Anterior cingulate cortex (tissue), 58 donors: ENCODE measurements at places on chromosomes 6 and 20.

DNA sequence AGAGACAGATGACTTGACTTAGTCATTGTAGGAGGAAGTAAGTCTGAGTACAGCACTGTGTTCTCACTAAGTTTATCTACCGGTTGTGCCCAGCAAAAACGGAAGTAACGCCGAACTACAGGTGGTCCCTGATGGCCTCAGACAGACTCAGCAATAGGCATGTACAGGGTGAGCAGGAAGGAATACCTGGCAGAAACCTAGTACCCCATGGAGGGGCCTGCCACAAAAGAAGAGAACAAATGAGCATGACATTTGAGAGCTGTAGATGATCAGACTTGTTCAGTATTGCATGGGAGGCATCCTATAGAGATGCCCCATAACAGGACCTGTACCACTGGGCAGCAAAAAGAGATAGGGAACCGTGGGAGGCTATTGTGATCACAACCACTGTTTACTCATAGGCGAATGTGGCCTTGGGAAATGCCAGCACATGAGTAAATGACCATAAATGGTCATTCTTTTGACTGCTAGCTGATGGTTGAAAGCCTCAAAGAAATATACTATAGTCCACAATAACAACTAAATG lies 106.4 kb upstream of the TAB2 start:
- DNase-seq = no peak

GRCh38 chr6:157091856-157092460 lies 231.4 kb downstream of the TMEM242 start:
- DNase-seq = no peak

- no peak for DNase-seq
These were observed 29.2 kb upstream of the HTR1B start for GRCh38 chr6:77492530-77492929.

- no peak for DNase-seq
These were observed 61.6 kb upstream of the CEP85L start for GRCh38 chr6:118712969-118713368.

- DNase-seq = no peak
These were observed 44.4 kb downstream of the DCDC2 start for GRCh38 chr6:24313251-24314141.

GRCh38 chr20:3995067-3995748 lies 20.1 kb downstream of the RNF24 start:
- no peak for DNase-seq

- no peak for DNase-seq
These were observed 13.2 kb downstream of the MAP3K7 start for GRCh38 chr6:90573624-90574023.

DNA sequence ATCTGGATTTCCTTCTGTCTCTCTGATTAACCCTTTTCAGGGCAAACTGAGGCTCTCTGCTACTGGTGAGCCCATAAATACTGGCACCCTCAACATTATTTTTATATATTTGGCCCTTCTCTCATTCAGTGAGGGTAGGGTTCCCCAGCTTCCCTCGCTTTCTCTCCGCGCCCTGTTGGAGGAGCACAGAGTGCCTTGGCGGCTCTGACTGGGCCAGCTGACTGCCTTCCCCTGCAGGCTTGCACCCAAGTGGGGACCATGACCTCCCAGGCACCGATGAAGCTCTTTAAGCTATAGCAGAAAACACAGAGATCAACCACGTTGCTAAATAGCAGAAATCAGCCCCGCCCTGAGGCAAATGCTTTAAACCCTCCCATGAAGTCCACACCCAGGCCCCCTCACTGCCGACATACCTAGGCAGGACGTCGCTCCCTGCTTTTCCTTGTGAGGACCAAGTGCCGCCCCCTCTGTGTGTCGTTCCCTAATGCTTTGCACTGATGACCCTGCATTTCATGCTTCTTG lies 105.0 kb downstream of the HUS1B start:
- DNase-seq = no peak

DNA sequence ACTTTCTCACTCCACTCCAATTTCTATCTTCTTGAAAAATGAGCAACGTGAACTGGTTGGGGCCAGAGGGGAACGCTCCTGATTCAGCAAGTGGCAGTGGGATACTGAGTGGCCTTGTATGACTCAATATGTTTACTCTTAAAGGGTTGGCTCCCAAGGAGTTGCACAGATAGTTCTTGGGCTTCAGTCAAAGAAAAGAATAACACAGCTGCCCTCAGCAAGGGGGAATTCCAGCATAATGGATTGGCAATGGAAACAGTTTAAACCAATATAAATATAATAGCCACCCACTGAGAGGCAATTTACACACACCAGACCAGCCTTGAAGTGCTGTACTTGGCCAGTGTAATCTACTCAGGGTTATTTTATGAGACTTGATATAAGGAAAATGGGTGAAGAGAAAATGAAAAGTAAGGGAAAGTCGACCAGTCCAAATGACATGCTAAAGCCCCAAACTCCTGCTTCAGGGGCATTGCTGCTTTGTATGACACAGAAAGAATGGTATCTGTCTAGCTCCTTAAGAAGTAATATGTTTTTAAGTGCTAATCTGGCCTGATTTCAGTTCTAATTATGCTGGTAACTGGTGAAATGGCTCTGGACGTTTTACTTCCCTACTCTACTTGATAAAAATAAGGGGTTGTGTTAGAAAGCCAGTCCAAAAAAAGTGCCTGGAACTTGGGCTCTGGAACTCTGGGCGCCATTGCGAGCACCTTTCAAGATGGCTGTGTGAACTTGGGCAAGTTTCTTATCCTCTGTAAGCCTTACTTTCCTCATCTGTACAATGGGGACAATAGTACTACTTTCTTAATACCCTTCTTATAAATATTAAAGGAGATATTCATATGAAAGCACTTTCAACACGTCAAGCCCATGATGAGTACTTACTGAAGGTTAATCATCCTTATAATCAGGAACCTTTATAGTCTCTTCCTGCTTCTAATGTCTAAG lies 712.9 kb upstream of the MAP3K7 start:
- no peak for DNase-seq

- DNase-seq = peak; percentile 38
These were observed 30.3 kb upstream of the AFDN start for GRCh38 chr6:167796192-167796981.

DNA sequence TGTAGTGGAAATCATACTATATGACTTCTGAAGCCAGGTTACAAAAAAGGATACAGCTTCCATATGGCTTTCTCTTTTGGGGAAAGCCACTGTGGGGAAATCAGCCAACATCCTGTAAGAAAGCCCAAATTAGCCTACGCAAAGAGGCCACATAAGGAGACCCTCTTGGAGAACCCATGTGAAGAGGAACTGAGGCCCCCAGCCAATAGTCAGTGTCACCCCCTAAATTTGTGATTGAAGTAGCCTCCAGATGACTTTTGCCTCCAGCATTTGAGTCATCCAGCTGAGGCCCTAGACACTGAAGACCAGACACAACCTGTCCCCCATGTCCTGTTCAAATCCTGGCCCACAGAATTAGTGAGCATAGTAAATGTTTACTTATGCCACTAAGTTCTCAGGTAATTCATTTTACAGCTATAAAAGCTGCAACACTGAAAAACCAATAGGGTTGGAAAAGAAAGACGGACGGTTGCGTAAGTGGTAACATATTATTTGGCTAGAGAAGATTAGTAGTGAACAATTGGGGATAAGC lies 60.4 kb downstream of the HMGCLL1 start:
- no peak for DNase-seq

DNA sequence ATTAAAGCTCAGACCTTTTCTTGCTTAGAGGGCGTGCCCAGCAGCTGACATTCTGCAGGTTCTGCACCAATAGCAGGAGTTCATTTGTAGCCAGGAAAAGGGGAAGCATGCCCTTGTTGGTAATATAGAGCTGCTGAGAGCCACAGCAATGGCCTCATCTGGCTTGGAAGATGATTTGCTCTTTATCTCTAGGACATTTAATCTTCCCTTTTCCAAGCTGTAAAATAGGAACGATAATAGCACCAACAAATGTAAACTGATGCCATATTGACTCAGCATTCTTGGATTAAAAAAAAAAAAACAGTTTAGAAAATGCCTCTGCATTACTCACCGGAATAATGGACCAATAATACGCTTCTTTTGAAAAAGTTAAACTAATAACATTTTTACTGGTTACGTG lies 93.4 kb upstream of the SLC2A12 start:
- no peak for DNase-seq

DNA sequence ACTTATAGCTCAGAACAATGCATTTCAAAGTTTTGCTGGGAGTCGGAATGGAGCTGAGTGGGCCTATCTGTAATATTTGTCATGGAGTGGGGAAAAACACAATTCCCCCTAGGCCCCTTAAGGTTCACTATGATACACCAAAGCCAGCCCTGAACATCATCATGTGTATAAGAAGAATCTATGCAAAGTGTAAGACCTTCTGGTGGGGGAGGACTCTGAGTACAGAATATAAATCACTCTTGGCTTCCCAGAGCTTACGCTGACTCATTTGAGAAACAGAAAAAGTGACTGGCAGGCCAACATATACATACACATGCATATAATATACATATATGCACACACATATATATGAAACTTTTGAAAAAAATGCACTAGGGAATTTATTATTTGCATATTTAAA lies 54.1 kb upstream of the UBR2 start:
- DNase-seq = no peak

DNA sequence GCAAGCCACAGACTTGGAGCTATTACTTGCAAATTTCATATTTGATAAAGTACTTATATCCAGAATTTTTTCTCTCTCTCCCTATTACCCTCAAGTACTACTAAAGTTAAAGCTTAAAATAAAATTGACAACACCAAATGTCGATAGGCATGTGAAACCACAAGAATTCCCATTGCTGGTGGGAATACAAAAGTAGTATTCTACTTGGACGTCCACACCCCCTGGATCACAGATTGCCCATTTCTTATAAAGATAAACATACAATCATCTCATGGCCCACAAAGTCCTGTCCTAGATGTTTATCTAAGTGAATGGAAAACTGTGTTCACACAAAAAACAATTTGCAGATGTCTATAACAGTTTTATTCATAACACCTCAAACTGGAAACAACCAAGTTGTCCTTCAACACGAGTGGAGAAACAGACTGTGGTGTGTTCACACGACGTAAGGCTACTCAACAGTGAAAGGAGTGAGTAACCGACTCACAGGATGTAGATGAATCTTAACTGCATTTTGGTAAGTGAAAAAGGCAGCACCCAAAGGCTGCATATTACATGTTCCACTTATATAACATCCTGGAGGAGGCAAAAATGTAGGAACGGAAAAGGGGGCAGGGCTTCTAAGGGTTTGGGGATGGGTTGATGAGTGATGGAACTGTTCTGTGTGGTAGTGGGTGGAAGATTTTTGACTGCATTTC lies 297.4 kb downstream of the THBS2 start:
- DNase-seq = no peak

GRCh38 chr6:106145144-106145543 lies 59.0 kb downstream of the PRDM1 start:
- DNase-seq = no peak

- DNase-seq = no peak
These were observed at the start of gene TGM2 for GRCh38 chr20:38165089-38165965. Gene TGM2 (minus strand): TSS chr20:38165270. CDS start chr20:38165198, 72 bp downstream.

GRCh38 chr6:42378125-42378524 lies 73.6 kb downstream of the TRERF1 start:
- no peak for DNase-seq

DNA sequence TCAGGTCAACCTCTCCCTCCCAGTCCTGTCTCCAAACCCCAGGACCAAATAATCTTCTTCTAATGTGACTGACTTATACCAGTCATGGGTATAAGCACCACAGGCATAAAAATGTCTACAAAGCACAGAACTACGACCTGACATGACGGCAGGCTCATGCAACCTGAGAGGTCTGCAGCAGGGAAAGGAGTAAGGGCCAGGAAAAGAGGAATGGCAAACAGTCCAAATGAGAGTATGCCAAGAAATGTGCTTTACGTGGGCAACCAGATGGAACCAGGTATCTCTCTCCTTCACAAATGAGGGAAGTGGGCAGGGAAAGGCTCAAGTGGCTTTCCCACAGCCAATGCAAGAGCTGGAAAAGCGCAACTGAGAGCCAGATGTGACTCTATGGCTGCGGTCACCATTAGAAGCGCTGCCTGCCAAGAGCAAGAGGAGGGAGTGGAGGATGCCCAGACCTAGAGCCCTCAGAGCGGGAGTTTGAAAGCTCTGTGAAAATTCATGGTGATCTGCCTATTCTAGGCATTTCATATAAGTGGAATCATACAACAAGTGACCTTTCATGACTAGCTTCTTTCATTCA lies 6.0 kb downstream of the APMAP start:
- DNase-seq = no peak

DNA sequence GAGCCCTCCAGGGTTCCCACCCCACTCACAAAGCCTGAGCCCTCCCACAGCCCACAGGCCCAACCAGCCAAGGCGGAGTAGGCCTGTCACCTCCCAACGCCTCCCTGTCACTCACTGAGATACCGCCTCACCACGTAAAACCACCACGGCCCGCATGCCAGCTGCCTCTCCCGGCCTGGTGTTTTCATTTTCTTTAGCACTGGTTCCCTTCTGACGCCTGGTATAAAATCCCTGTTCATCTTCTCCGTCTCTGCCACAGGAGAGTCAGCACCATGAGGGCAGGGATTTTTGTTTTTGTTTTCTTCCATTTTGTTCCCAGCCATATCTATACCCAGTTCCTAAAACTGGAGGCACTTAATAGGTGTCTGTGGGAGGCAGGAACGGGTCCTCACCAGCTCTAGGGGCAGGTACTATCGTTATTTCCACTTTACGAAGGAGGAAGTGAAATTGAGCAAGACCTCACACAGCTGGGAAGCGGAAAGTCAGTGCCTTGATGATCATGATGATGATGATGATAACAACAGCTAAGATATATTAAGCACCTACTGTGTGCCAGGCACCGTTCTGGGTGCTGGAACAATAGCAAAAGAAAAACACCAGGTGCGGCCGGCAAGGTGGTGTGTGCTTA lies 58.6 kb downstream of the SNAI1 start:
- DNase-seq = no peak

DNA sequence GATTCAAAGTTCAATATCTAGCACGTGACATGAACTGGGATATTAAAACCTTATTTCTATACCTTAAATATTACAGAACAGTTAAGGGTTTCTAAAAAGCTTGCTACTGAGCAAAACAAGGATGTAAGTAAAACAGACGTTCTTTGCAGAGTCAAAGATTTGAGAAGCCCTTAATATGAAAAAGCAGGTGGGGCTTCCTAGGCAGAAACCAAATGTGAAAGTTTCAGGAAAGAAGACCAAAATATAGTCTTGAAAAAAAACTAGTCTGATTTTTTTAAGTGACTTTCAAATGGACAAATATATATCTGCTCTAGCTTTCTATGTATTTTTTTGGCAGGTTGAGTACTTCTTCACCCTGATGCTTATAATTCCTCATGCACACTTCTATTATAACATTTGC lies 63.2 kb downstream of the TNFRSF21 start:
- no peak for DNase-seq

GRCh38 chr6:79127660-79128059 lies 49.6 kb upstream of the PHIP start:
- DNase-seq = no peak

DNA sequence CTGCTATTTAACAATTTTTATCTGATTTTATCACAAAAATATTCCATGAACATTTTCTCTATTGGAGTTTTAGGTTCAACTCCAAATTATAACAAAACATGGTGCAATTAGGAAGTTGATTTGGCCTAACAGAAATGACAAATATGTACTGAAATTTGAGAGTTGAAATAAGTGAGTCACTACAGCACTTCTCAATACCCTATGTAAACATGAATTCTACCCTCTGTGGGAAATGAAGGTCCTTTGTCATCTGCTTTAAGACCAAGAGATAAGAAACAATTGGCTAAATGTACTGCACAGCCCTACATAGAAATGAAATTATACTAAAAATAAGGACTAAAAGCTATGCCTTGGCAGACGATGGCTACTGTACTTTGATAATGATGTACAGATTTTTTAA lies 86.2 kb upstream of the BEND6 start:
- no peak for DNase-seq
